NCI-H748 treated with DMSO at 0.1 percent for 48 hours (cell line): ENCODE measurements at places on chromosomes 3 and 15.

DNA sequence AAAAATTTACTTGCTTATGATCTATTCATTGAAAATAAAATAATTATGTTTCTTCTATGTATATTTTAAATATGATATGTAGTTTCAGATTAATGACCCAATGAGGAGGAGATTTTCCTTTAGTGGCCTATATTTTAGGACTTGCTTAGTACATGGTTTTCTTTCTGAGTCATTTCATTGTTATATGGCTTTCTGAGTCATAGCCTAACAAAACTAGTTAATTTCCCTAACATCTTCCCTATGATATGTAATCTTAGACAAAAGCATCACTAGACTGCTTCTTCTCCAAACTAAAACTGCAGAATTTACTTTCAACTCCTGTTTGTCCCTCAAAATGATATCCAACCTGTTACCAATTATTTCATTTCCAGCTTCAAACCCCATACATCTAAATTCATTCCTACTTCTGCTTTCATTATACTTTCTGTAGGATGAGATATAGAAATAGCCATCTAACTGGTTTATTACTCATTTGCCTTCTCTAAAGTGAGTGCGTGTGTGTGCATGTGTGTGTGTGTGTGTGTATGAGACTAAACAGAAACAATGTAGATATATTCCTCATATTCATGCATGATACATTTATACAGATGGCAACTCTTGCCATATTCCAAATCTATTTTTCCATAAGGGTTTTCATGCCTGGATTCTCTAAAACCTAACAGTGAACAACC, 915.0 kb upstream of the GBE1 start:
- no peak for DNase-seq

- peak; percentile 6 for DNase-seq
Observed at GRCh38 chr3:40623567-40623966, 98.8 kb downstream of the ZNF621 start.

DNA sequence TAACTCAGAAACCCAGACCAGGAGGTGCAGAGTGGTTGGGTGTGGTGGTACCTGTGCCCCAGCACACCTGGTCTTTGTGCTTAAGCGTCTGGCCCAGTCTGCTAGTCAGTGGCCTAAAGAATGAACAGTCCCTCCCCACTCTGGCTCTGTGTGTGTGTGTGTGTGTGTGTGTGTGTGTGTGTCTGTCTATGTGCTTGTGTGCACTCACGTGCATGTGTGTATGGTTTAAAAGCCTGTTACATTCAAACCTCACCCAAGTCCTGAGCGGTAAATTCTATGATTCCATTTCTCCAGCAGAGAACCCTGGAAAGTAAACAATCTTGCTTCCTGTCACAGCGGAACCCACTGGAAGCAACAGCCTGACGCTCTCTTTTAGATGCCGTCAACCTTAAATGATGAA, 34.2 kb downstream of the EDEM1 start:
- no peak for DNase-seq

DNA sequence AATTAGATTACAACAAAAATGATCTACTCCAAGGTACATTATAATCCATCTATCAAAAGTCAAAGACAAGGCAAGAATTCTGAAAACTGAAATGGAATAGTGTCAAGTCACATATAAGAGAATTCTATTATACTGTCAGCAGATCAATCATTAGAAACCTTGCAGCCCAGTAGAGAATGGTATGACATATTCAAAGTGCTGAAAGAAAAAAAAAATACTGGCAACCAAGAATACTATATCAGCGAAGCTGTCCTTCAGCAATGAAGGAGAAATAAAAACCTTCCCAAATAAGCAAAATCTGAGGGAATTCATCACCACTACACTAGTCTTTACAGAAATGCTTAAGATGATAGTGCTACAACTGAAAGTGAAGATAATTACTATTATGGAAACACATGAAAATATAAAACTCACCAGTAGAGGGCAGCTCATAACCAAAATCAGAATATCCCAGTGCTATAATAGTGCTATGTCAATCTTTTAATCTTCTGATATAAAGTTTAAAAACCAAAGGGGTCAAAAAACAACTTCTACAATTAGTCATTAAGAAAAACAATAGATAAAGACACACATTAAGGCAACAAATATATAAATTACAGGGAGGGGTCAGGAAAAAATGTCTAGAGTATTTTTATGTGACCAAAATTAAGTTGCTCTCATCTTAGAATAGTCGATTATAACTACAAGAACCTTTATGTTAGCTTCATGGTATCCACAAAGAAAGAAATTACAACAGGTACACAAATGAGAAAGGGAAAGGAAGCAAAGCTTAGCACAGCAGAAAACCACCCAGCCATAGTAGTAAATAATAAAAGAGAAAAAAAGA, 190.7 kb upstream of the CNTN6 start:
- DNase-seq: no peak

- peak; percentile 3 for DNase-seq
Observed at GRCh38 chr3:48716508-48716981, 476 bp downstream of the IP6K2 start.

DNA sequence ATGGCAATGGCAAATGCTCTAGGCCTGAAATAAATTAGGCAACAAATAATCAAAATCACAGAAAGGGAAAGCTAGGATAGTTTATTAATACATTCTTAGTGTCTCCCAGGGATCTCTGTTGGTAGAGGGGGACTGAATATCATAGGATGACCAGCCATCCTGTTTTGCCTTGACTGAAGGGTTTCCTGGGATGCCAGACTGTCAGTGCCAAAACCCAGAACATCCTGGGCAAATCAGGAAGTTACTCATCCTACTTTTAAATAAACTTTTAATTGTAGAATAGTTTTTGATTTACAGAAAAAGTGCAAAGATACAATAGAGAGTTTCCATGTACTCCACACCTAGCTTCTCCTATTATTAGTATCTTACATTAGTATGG, 21.8 kb upstream of the SIAH2 start:
- DNase-seq: no peak

DNA sequence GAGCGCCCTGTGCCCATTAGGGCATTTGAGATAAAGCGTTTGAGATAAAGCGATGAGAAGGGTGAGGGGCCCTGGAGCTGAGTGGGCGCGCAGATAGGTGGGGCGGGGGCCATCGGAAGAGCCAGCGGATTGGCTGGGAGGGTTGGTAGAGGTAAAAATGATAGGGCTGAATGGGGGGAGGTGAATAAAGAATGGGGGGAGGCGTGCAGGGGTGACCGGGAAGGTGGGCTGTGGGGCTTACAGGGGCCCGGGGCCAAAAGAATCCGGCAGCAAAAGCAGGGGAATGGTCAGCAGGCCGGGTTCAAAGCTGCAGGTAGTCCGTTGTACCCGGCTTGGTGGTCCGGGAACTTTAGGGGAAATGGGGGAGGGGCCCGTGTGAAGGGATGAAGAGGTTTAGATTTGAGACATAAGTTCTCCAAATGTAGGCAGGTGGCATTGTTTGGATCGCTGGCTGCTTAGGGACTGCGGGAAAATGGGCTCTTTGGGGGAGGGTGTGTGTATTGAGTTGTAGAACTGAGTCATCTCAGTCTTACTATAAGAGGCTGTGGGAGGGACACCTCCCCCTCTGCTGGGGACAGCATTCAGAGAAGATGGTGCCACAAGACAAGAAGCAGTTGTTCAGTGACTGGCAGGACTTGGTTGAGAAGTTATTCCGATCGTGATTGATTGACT, 610 bp downstream of the ARID3B start:
- peak; percentile 2 for DNase-seq

DNA sequence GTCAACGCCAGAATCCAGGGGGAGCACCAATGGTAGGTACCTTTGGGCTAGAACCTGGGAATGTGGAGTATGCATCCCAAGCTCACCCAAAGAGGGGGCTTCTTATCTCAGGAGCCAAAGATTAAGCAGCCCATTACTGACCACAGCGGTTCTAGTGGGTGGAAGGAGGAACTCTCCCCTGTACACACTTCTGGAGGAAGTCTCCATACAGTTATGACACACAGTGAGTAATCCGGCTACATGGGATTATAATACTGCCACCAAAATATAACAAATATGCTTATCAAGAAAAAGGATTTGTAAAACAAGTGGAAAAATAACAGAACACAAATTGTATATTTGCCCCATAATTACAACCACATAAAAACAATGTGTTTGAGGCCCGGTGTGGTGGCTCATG, 8.4 kb downstream of the MYO1E start:
- DNase-seq: no peak

GRCh38 chr3:64157150-64158035, 67.9 kb downstream of the PRICKLE2 start:
- DNase-seq: no peak

DNA sequence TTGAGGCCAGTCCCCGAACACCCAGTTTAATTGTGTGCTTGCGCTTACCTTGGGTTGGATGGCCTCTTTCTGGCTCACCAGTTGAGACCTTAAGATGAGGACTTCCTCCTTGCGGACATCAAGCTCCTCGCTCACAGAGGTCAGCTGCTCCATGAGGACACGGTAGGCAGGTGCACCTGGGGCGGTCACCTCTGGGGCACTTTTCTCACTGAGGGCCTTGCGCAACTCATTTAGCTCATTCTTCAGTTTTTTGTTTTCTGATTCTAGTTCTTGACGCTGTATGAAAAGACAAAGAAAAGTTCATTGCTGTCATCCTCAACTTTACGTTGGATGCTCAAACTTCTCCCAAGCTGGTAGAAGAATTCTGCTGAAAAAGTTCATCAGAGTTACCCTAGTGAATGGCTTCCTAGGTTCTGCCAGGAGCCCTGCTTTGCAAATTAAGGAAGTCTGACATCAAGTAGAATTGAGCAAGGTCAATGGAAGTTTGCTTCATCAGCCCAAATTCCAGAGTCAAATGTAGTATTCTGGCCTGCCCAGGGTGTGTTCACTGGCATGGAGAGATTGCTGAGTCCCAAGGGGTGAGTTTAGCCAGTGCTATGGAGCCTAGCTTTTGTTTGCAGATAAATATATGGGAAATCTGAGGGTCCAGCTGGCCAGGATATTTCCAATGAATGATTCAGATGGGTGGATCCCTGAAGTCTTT, 55.8 kb upstream of the MYO5C start:
- DNase-seq: no peak

DNA sequence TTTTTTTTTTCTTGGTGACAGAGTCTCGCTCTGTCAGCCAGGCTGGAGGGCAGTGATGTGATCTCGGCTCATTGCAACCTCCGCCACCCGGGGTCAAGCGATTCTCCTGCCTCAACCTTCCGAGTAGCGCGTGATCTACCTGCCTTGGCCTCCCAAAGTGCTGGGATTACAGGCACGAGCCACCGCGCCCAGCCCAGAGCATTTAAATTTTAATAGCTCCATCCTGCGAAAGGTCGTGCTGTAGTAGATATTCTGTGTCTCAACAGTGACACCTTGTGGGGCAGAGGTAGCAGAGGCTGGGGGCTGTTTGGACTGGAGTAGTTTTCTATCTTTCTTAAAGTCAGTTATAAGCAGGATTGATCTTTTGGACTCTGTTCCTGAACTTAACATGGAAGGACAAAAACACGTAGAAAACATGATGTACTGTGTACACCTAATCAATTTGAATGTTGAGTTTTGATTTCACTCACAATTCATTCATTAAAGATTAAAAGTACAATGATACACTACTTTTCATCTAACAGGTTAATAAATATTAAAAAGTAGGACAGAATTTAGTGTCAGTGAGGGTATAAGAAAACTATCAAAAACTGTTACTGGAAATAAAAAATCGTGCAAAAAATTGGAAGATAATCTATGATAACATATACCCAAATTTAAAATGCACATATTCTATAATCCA, 11.0 kb upstream of the PDCD6IP start:
- DNase-seq: peak; percentile 49

- DNase-seq: peak; percentile 43
Observed at GRCh38 chr3:45275006-45275704, 49.1 kb upstream of the TMEM158 start.

DNA sequence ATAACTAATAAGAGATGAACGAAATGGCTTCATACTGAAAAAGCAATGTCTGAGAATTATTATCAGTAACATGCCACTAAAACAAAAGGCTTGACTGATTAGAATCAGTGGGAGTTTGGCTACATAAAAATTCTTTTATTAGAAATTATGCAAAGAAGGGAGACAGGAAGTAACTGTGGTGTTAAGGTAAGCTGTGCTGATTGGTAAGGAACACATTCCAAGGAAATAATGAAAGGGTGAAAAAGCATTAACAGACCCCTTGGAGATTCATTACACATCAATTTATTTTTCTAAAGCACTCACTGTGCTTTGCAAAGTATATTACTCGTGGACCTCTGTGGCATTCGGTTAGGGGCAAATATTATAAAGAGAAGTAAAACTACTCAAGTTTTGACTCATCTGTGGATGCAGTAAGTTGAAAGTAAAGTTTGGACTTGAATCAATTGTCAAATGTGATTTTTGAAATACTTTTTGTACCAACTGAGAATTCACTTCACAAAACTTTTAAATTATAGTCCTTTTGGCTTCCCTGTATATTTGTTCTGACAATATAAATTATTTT, 176.1 kb upstream of the ZPLD1 start:
- no peak for DNase-seq

- DNase-seq: no peak
Observed at GRCh38 chr3:1823867-1824266, 274.8 kb upstream of the CNTN4 start.

- DNase-seq: no peak
Observed at GRCh38 chr3:37086918-37087317, 87.5 kb downstream of the LRRFIP2 start.

- no peak for DNase-seq
Observed at GRCh38 chr3:66035763-66036477, 2.8 kb downstream of the MAGI1 start.

DNA sequence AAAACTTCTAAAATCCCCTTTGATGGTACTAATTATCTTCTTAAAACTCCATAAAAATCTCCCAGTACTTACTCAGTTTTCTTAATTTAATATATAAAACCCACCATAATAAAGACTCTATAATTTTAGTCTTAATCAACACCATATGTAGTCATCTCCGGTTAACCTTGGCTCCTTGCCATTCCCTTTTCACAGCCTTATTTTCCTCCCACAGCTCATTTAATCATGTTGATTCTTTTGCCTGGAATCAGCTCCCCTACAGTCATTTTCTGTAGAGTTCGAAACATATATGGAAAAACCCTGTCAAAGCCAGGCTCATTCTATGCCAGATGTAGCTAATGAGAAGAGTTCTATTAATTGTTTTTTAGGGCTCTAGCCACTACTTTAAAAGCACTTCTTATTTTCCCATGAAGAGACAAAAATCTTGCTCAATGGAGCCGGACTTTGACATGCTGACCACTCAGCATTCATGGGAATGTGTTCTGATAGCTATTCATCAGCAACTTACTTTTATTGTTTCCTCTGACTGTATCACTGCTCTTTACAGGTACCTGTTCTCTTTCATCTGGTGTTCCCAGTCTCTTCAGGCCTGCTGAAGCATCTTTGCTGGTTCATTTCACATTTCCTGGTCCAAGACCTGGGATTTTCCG, 573.4 kb downstream of the NAALADL2 start:
- DNase-seq: peak; percentile 38

DNA sequence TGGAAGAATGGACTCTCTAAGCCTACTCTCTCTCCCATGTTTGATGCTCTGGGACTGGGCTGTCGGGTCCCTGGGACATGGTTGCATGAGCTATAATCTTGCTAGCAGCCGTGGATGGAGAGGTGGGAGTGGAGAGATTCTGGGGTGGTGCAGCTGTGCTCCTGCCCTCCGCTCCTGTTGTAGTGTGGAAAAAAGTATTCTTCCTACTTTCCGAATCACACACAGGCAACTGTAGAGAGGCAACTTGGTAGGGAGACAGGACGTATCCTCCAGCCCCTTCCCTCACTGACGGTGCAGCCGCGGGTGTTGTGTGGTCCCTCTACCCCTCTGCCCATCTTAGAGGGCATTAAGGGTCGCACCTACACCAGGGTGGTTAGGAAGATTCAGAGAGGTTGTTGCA, 281.4 kb upstream of the TLE3 start:
- no peak for DNase-seq

GRCh38 chr3:62208385-62208784, 165.0 kb downstream of the FEZF2 start:
- DNase-seq: no peak
